Upper lobe of right lung (tissue), 1 donor: ENCODE measurements at places on chromosomes 3 and 15. TPM values are rescaled to one million over a fixed set of nuclear protein-coding genes. Genes with fewer than 3 reads are reported as not detected.

The ITGA11 gene
- total RNA-seq = 7.1 TPM

The GNAT1 gene
- not detected for total RNA-seq

The FAIM gene
- 11.5 TPM for total RNA-seq

The PRR23A gene
- total RNA-seq = not detected

The CLEC3B gene
- 265 TPM for total RNA-seq

DNA sequence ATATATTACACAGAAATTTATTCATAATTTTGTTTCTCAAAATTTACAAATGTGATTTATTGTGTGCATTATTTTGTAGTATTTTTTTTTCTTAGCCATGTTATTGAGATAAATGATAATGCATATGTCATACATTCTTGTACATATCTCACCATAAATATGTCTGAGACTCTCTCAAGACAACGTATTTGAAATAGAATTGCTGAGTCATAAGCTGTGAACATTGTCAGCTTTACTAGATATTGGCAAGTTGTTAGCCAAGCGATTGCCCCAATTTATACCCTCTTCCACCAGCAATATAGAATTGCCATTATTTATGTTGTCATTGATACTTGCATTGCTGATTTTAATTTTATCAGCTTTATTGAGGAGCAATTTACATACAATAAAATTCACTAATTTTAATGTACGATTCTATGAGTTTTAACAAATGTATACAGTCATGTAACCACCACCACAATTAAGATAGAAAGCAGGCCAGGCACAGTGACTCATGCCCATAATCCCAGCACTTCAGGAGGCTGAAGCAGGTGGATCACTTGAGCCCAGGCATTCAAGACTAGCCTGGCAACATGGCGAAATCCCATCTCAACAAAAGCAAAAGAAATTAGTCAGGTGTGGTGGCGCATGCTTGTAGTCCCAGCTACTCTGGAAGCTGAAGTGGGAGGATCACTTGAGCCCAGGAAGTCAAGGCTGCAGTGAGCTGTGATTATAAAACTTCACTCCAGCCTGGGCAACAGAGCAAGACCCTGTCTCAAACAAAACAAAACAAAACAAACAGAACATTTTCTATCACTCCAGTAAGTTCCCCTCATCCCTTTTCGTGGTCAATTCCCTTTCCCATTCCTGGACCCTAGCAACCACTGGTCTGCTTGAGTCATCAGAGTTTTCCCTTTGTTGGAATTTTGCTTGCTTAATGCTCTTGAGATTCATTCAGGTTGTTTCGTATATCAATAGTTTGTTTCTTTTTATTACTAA is 373.1 kb downstream of the MFSD1 start:
- no peaks in the 10 kb centered on the region for H3K27me3 ChIP-seq
- DNase-seq = no peak
- no peaks in the 10 kb centered on the region for H3K36me3 ChIP-seq
- H3K27ac ChIP-seq = no peak overlapping the region
- no peak overlapping the region for H3K4me3 ChIP-seq

DNA sequence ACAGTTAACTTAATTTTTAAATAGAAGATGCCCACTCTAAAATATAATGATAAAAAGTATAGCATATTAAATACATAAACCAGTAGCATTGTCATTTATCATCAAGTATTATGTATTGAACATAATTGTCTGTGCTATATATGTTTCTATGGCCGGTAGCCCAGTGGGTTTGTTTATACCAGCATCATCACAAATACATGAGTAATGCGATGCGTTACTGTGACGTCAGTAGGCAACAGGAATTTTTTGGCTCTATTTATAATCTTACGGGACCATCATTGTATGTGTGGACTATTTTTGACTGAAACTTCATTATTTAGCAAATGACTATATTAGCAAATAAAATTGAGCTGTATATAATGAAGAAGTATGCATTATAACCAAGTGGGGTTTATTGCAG is 82.1 kb downstream of the FLNB start:
- peaks cover 6% of the 10 kb centered on the region for H3K36me3 ChIP-seq
- no peaks in the 10 kb centered on the region for H3K27me3 ChIP-seq
- no peaks in the 10 kb centered on the region for H3K4me1 ChIP-seq

- H3K4me3 ChIP-seq = no peak overlapping the region
- no peak overlapping the region for H3K27ac ChIP-seq
- H3K36me3 ChIP-seq = no peaks in the 10 kb centered on the region
- DNase-seq = no peak
- H3K4me1 ChIP-seq = no peaks in the 10 kb centered on the region
These were observed 40.6 kb upstream of the NMNAT3 start for GRCh38 chr3:139718415-139718814.

DNA sequence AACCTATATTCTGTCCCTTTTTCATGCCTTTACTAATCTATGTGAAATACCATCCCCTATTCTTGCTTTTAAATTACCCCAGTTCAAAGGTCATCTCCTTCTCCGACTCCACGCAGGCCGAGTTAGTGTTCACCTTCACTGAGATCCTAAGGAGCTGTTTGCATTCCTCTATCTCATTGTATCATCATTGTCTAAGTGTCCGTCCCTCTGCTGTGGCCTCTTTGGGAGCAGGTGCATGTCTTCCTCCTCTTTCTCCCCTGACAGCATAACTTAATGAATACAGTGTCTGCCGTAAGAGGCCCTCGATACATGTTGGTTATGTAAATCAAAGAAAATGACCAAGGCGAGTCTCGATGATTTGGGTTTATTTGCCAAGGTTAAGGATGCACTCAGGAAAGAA is 4.9 kb upstream of the PPP1R2 start:
- no peak overlapping the region for H3K27ac ChIP-seq
- no peaks in the 10 kb centered on the region for H3K27me3 ChIP-seq
- no peak overlapping the region for H3K4me3 ChIP-seq
- H3K36me3 ChIP-seq = no peaks in the 10 kb centered on the region
- DNase-seq = no peak
- peaks cover 28% of the 10 kb centered on the region for H3K4me1 ChIP-seq

- H3K36me3 ChIP-seq = no peaks in the 10 kb centered on the region
- H3K27me3 ChIP-seq = peaks cover 11% of the 10 kb centered on the region
- H3K4me3 ChIP-seq = no peak overlapping the region
- DNase-seq = no peak
- no peak overlapping the region for H3K27ac ChIP-seq
These were observed 37.4 kb upstream of the CCDC174 start for GRCh38 chr3:14614189-14614588.

- no peaks in the 10 kb centered on the region for H3K27me3 ChIP-seq
- DNase-seq = no peak
- peak overlapping the region; percentile 89 for H3K27ac ChIP-seq
These were observed 425 bp upstream of the FYTTD1 start for GRCh38 chr3:197749315-197749600.

DNA sequence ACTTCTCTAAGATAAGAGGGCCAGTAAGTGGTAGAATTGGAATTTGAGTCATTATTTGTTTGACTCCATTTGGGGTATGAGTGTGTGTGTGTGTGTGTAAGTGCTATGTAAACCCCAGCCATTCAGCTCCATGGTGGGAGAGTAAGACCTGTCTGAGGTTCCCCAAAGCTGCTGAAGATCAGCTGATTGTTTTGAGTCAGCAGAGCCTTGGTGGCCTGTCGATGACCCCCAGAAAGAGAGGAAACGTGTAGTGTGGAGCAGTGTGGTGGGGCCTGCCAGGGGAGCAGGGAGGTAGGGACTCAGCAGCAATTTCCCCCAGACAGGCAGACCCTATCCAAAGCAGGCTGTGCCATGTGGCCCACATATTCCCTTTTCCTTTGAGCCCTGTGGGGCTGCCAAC is 5.3 kb downstream of the DVL3 start:
- no peaks in the 10 kb centered on the region for H3K27me3 ChIP-seq
- no peak for DNase-seq
- peak overlapping the region; percentile 66 for H3K27ac ChIP-seq
- H3K4me3 ChIP-seq = no peak overlapping the region
- peaks cover 54% of the 10 kb centered on the region for H3K4me1 ChIP-seq

DNA sequence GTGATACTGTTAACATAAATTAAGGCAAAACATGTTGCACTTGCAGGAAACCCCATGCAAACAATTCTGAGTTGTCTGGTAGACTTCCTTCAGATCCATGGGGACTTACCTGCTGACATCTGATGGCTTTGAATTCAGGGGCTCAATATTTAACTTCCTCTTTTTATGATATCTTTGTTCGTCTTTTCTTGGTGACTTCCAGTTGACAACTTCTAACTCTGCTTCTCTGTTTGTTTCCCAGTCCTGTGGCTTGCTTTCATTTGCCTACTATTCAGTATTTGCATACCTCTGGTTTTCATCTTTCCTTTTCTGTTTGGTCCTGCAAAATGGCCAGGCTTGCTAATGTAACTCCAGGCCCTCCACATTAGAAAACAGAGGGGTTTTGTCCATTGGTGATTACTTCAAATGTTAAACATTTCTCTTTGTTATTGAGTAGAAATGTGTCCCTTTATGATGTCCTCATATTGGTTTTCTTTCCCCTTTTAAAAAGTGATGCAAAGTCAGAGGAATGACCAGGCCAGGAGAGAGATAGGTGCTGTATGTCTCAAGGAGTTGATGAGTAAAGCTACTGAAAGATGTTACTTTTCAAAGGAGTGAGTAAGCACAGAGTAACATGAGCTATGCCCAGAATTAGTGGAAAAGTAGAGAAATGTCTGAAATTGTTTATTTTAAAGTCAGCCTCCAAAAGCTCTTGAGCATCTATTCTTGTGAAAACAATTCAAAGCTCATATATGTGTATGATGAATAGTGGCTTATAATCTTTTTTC is 335.9 kb downstream of the LPP start:
- H3K36me3 ChIP-seq = peaks cover 14% of the 10 kb centered on the region
- H3K4me1 ChIP-seq = no peaks in the 10 kb centered on the region
- H3K27me3 ChIP-seq = no peaks in the 10 kb centered on the region

DNA sequence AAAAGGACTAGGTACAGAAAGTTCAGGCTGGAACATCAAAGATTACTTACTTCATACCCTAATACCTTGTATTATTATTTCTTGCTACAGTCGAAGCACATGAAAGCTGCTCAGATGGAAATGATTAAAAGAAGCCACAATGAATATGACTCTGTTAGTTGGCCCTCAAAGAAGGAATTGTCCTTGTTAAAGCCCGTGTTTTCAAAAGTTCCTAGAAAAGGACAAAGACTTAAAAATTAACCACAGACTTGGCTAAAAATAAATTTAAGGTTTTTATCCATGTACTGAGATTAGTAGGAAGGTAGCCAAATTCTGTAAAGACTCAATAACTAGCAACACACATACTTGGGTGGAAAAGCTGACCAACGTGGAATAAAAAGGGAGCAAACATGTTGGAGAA is 251.0 kb upstream of the RARB start:
- H3K27me3 ChIP-seq = no peaks in the 10 kb centered on the region
- H3K36me3 ChIP-seq = no peaks in the 10 kb centered on the region
- H3K4me1 ChIP-seq = no peaks in the 10 kb centered on the region
- no peak overlapping the region for H3K4me3 ChIP-seq
- no peak overlapping the region for H3K27ac ChIP-seq
- no peak for DNase-seq
